T-helper 2 cell treated with Interferon-gamma antibody and Interleukin-4, amounts not matched to agents 5 μg/mL and 100 μg/mL, for 36 hours (primary cell): ENCODE measurements at places on chromosomes 7 and 10.

DNA sequence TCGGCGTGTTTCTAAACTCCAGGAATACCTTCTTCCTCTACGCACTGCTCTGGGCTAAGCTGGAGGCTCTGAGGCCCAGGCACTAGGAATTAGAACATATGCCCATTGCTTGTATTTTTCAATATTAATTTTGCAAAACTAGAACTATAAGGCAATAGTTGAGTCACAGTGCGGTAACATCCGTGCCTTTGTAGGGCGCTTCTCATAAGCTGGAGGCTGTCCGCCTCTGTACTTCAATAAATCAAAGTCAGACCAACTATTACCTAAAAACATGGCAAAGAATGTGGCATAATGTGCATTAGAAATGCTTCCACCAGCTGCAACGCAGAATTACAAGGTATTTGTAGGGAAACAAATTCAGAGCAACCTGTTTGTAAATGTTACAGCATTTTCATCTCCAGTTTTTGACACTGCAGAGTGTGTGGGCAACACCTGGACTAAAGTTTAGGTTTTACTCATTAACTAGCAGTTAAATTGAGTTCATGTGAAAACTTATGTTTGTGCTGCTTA, 440 bp upstream of the MINDY3 start:
- DNase-seq, result no peak

- DNase-seq, result no peak
Measured at GRCh38 chr10:35998026-35998425, 355.9 kb upstream of the FZD8 start.

DNA sequence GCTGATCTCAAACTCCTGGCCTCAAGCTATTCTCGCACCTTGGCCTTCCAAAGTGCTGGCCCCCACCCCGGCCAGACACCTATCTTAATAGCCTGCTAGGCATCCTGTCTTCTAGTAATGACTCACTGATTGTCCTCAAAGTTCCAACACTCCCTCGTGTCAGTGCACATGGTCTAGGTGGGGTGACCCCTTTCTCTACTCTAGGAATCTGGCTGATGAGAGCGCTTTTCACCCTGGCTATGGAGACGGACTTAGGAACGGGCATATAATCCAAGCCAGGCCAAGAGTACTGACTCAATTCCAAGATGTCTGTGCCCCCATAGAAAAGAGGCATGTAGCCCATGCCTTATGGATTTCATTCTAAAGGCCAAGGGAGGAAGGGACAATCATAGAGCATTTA, 67.0 kb downstream of the PRLHR start:
- no peak for DNase-seq

DNA sequence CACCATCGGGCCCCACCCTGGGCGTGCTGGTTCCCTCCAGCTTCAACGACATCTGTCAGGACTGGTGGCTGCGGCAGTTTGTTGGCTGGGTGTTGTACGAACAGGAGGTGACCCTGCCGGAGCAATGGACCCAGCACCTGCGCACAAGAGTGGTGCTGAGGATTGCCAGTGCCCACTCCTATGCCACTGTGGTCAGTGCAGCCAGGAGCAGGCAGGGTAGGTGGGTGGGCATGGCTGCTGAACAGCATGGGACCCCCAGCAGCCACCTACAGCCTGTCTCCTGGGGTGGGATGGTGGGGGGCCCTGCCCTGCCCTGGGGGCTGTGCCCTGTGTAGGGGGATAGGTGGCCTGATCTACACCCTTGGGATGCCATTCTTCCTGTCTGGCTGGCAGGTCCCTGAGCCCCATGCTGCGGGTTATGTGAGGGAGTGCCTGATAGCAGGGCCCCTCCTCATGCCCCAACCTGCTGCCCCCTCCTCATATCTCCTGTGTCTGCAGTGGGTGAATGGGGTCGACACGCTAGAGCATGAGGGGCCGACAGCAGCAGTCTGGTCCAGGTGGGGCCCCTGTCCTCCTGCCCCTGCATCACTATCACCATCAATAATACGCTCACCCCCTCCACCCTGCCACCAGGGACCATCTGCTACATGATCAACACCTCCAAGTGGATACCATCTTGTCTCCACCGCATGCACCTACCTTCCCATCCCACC, 56.9 kb downstream of the ZNF727 start:
- no peak for DNase-seq

- no peak for DNase-seq
Measured at GRCh38 chr7:132428247-132428919, 147.9 kb downstream of the PLXNA4 start.

DNA sequence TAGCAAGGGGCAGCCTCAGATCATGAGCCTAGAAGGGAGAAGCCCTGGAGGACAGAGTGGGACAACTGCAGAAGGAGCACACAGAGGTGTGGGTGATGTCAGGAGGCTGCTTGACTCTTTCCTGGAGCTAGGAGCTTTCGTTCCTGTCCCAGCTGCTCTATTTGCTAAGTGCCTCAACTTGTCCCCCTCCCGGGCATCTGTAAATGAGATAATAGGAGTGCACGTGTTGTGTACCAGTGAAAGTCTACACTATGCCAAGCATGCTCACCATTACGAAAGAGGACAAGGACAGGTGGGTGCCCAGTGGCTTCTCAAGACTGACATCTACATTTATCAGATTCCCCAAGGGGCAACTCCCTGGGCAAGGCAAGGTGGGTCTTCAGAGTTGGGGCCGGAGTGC, 162.7 kb downstream of the KCNMA1 start:
- no peak for DNase-seq

DNA sequence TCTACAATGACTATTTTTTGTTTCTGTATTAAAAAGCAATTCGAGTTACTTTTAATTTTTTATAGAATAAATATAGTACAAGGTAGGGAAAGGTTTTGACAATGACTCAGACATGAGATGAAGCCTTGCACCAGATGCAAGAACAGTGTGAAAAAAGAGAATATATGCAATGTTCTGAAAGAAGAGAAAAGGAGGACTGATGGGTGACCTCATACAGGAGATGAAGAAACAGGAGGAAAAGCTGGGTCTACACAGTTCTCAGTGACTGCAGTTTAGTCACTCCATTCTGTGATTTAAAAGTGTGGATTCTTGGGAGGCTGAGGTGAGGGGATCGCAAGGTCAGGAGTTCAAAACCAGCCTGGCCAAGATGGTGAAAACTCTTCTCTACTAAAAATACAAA, 38.3 kb upstream of the YAE1 start:
- DNase-seq, result no peak

DNA sequence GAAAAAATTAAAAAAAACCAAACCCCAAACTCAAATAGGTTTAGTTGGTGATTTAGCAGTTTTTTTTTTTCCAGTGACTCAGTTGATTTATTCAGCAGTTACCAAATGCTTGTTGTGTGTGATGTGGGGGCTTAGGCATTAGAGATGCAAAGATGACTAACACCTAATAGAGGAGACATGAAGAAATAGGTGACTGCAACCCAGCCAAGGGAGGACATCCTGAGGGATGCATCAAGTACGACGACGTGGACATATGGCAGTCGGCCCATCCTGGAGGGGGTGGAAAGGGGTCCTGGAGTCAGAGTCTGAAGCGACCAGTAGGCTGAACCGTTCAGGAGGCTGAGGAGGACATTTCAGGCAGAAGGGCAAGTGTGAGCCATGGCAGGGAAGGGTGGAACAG, 35.5 kb downstream of the LRMDA start:
- no peak for DNase-seq
